Thoracic aorta (tissue), 2 donors: ENCODE measurements at places on chromosomes 6 and 20.
A peak's percentile ranks its signal among the peaks of the same experiment; 100 is the strongest.

GRCh38 chr20:62370115-62370806 is 3.1 kb upstream of the LAMA5 start:
- DNase-seq, result no peak
- peaks cover 76% of the 10 kb centered on the region for H3K4me1 ChIP-seq
- no peak overlapping the region for H3K4me3 ChIP-seq
- H3K27ac ChIP-seq, result peak overlapping the region; percentile 61
- H3K27me3 ChIP-seq, result no peaks in the 10 kb centered on the region

GRCh38 chr6:107218142-107218541 is 102.8 kb upstream of the BEND3 start:
- no peaks in the 10 kb centered on the region for H3K27me3 ChIP-seq
- H3K4me3 ChIP-seq, result no peak overlapping the region
- no peaks in the 10 kb centered on the region for H3K4me1 ChIP-seq
- no peak overlapping the region for H3K27ac ChIP-seq
- DNase-seq, result no peak

DNA sequence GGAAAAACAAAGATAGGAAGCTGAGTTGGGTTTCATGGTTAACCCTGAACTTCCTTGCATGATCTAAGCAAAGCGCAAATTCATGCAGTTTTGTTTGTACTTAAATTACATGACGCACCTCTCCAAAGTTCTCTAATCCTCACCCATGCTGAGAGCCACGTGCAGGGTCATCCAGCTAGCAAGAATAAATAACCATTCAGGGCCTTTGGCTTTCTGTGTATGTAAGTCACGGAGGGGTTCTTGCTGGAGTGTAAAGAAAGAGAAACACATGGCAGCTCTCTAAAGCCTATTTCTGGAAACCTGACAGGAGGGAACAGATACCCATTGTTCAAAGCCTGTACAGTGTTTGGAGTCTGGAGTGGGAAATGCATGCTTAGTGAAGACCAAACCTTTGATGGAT is 171.7 kb upstream of the CCN2 start:
- H3K4me1 ChIP-seq, result peaks cover 3% of the 10 kb centered on the region
- no peak for DNase-seq
- no peak overlapping the region for H3K27ac ChIP-seq
- H3K27me3 ChIP-seq, result no peaks in the 10 kb centered on the region
- H3K36me3 ChIP-seq, result no peaks in the 10 kb centered on the region

- no peak overlapping the region for H3K27ac ChIP-seq
- no peak for DNase-seq
- H3K4me1 ChIP-seq, result no peaks in the 10 kb centered on the region
- no peaks in the 10 kb centered on the region for H3K36me3 ChIP-seq
- no peaks in the 10 kb centered on the region for H3K27me3 ChIP-seq
- H3K4me3 ChIP-seq, result no peak overlapping the region
Measured at GRCh38 chr6:55812509-55812908, 62.9 kb downstream of the BMP5 start.

- peaks cover 29% of the 10 kb centered on the region for H3K4me1 ChIP-seq
- no peaks in the 10 kb centered on the region for H3K27me3 ChIP-seq
Measured at GRCh38 chr6:15327271-15327670, 81.4 kb downstream of the JARID2 start.

- no peak for DNase-seq
- no peak overlapping the region for H3K4me3 ChIP-seq
- H3K27ac ChIP-seq, result no peak overlapping the region
Measured at GRCh38 chr20:51616060-51616459, 73.5 kb upstream of the NFATC2 start.

GRCh38 chr20:31908016-31908415 is 37.6 kb downstream of the TTLL9 start:
- no peaks in the 10 kb centered on the region for H3K27me3 ChIP-seq
- H3K27ac ChIP-seq, result no peak overlapping the region
- H3K4me3 ChIP-seq, result no peak overlapping the region
- H3K36me3 ChIP-seq, result no peaks in the 10 kb centered on the region
- no peak for DNase-seq

- no peak overlapping the region for H3K4me3 ChIP-seq
- no peak for DNase-seq
- H3K36me3 ChIP-seq, result no peaks in the 10 kb centered on the region
- no peaks in the 10 kb centered on the region for H3K4me1 ChIP-seq
- H3K27ac ChIP-seq, result no peak overlapping the region
- no peaks in the 10 kb centered on the region for H3K27me3 ChIP-seq
Measured at GRCh38 chr6:87393026-87393622, 14.6 kb upstream of the CFAP206 start.

DNA sequence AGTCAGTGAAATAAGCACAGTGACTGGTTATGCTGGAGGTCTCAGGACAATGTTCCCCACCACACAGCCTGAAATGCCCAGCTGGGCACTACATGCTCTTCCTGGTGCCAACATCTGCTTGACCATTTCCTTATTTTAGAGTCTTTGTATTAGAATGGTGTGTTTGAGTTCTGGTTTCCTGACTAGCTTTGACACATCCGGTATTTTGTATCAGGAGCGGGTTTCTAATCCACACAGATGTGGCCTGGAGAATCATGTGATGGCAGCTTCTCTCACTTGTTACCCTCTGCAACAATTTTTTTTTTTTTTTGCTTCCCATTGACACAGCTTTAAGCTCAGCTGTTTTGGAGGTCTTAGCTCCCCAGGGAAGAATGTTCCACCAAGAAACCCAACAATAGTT is 164.5 kb upstream of the CST7 start:
- no peaks in the 10 kb centered on the region for H3K4me1 ChIP-seq
- DNase-seq, result no peak
- H3K27ac ChIP-seq, result no peak overlapping the region
- H3K36me3 ChIP-seq, result no peaks in the 10 kb centered on the region
- no peak overlapping the region for H3K4me3 ChIP-seq
- H3K27me3 ChIP-seq, result no peaks in the 10 kb centered on the region

DNA sequence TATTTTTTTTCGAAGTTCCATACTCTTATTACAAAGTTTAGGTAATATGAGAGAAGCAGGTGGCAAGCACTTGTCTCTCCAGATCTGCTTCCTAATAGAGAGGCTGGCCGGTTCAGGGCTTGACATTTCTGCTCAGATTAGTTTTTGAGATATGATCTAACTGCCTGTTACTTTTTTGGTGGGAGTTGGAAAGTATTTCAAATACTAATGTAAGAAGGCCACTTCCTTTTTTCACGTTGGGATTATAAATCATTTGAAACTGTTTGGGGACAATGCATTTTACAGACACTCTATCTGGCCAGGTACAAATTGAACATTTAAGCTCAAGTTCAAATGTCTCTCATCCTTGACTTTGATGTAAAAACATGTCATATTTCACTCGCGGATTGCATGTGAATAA is 222.1 kb upstream of the SULF2 start:
- H3K4me3 ChIP-seq, result no peak overlapping the region
- H3K36me3 ChIP-seq, result no peaks in the 10 kb centered on the region
- no peak overlapping the region for H3K27ac ChIP-seq
- H3K27me3 ChIP-seq, result no peaks in the 10 kb centered on the region
- H3K4me1 ChIP-seq, result no peaks in the 10 kb centered on the region

- peak; percentile 7 for DNase-seq
- no peak overlapping the region for H3K4me3 ChIP-seq
- H3K36me3 ChIP-seq, result no peaks in the 10 kb centered on the region
- H3K27me3 ChIP-seq, result no peaks in the 10 kb centered on the region
Measured at GRCh38 chr20:11117808-11118528, 444.2 kb upstream of the JAG1 start.

DNA sequence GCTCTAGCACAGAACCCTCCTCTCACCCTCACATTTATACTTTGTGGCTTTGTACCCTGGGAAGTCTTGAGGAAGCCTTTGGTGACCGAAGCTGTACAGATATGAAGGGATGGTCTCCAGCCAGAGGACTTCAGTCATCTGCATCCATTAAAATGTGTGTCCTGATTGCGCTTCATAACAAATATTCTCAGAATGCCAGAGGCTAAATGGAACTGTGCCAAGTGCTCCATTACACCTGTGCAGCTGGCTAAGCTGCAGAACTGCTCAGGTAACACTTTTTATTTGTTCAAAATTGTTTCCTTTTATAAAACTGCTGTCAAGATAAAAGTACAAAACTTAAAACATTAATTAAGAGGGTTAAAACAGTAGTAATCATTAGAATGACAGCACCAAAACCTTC is 22.3 kb downstream of the TPBG start:
- no peaks in the 10 kb centered on the region for H3K27me3 ChIP-seq
- no peaks in the 10 kb centered on the region for H3K36me3 ChIP-seq
- no peaks in the 10 kb centered on the region for H3K4me1 ChIP-seq
- no peak overlapping the region for H3K27ac ChIP-seq
- H3K4me3 ChIP-seq, result no peak overlapping the region

DNA sequence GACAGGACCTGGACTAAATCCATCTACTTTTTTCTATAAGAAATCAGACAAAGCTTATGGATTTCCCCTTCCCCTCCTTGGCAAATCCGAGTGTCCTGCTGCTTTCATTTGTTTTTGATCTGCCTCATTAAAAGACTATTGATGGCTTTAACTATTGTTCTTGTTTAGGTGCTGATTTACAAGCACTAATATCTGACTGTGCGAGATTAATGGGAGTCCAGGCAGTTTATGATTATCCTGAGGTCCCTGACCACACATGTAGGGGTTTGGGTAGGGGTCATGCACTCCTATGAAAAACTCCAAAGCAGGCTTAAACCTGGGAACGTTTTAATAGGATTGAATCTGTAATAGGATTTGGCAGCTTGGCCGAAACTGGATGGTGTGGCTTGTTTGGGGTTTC is 317.5 kb upstream of the POU3F2 start:
- H3K4me1 ChIP-seq, result no peaks in the 10 kb centered on the region
- no peaks in the 10 kb centered on the region for H3K27me3 ChIP-seq
- no peak overlapping the region for H3K4me3 ChIP-seq
- no peak overlapping the region for H3K27ac ChIP-seq

DNA sequence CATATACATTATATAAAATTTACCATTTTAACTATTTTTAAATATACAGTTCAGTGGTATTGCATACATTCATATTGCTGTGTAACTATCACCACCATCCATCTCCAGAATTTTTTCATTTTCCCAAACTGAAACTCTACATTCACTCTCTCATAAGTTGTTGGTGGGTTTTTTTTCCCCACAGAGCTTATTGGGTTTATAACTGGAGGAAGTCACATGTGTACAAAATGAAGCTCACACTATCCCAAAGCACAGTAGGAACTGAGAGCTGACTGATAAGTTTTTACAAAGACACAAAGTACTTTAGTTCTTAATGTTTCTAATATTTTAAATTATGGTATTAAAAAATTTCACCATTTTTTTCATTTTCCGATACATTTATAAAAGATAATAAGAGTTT is 78.8 kb upstream of the TNFAIP3 start:
- no peak overlapping the region for H3K27ac ChIP-seq
- no peaks in the 10 kb centered on the region for H3K27me3 ChIP-seq
- H3K4me3 ChIP-seq, result no peak overlapping the region
- no peaks in the 10 kb centered on the region for H3K36me3 ChIP-seq
- H3K4me1 ChIP-seq, result peaks cover 6% of the 10 kb centered on the region

GRCh38 chr20:859751-860231 is 26.3 kb downstream of the FAM110A start:
- no peaks in the 10 kb centered on the region for H3K36me3 ChIP-seq
- no peak overlapping the region for H3K27ac ChIP-seq
- H3K4me3 ChIP-seq, result no peak overlapping the region
- peaks cover 10% of the 10 kb centered on the region for H3K4me1 ChIP-seq

DNA sequence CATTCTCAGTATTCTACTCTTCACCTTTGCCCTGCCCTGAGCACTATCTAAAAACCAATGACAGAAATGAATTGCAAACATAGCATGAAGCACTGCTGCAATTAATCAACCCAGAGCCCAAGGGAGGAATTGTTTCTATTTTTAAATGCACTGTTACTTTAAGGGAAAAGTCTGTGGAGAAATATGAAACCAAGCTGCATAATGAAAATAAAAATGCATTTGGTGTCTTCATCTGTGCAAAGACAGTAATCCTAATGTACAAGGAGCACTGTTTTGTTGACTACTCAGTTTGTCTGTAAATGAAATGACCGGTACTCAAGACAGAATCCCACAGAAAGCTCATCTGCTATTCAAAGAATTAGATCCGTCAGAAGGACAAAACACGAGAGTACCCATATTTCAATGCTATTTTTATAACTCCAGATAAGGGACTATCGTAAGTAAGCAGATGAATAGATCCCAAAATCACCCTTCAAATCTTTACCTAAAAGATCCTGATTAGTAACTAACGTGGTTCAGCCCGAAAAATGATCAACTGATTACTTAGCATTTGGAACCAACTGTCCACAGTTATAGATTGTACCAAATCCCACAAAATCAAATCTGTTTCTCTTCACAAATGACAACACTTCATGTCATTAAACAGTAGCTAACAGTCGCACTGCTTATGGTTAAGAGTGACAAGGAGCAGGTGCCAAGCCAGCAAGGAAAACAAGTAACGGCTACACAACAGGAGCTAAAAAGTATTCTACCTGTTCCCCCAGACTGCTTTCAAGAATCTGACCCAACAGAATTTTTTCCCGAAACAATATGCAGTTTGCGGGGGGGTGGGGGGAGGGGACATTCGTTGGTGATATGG is 2.4 kb downstream of the KIF13A start:
- no peaks in the 10 kb centered on the region for H3K36me3 ChIP-seq
- DNase-seq, result no peak
- peak overlapping the region; percentile 5 for H3K27ac ChIP-seq
- H3K27me3 ChIP-seq, result no peaks in the 10 kb centered on the region
- H3K4me3 ChIP-seq, result peak overlapping the region; percentile 79
- H3K4me1 ChIP-seq, result peaks cover 16% of the 10 kb centered on the region

GRCh38 chr6:137102050-137102848 is 57.5 kb upstream of the IL20RA start:
- no peaks in the 10 kb centered on the region for H3K36me3 ChIP-seq
- no peaks in the 10 kb centered on the region for H3K4me1 ChIP-seq
- H3K27me3 ChIP-seq, result no peaks in the 10 kb centered on the region
- no peak overlapping the region for H3K27ac ChIP-seq

DNA sequence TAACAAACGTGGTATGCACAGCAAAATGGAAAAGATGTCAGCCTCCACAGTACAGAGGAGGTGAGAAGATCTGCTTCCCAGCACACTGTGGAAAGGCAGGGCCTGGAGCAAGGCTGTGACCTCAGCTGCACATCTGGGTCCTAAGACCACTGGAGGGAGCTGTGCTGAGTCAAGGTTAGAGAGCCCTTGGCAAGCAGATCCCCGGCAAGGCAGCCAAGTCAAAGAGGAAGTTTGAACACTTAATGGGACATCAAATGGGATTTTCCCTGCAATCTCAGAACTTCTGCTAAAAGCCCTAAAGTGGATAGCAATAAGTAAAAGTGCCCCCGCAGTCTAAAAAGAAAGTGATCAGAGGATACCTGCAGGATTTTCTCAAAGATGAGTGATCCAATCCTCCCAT is 39.5 kb downstream of the UNC5CL start:
- H3K27ac ChIP-seq, result no peak overlapping the region
- no peak for DNase-seq
- no peak overlapping the region for H3K4me3 ChIP-seq
- H3K27me3 ChIP-seq, result no peaks in the 10 kb centered on the region
- no peaks in the 10 kb centered on the region for H3K36me3 ChIP-seq

GRCh38 chr6:46042355-46042999 is 26.8 kb upstream of the CLIC5 start:
- DNase-seq, result no peak
- H3K36me3 ChIP-seq, result no peaks in the 10 kb centered on the region
- H3K4me3 ChIP-seq, result no peak overlapping the region
- H3K4me1 ChIP-seq, result peaks cover 5% of the 10 kb centered on the region
